ENCODE measurements at places on chromosomes 12 and 14.

GRCh38 chr14:75995372-75996041 is 9.9 kb downstream of the IFT43 start:
- DNase-seq: no peak

GRCh38 chr12:20931894-20932293 is 121.4 kb downstream of the SLCO1B3 start:
- DNase-seq: no peak

DNA sequence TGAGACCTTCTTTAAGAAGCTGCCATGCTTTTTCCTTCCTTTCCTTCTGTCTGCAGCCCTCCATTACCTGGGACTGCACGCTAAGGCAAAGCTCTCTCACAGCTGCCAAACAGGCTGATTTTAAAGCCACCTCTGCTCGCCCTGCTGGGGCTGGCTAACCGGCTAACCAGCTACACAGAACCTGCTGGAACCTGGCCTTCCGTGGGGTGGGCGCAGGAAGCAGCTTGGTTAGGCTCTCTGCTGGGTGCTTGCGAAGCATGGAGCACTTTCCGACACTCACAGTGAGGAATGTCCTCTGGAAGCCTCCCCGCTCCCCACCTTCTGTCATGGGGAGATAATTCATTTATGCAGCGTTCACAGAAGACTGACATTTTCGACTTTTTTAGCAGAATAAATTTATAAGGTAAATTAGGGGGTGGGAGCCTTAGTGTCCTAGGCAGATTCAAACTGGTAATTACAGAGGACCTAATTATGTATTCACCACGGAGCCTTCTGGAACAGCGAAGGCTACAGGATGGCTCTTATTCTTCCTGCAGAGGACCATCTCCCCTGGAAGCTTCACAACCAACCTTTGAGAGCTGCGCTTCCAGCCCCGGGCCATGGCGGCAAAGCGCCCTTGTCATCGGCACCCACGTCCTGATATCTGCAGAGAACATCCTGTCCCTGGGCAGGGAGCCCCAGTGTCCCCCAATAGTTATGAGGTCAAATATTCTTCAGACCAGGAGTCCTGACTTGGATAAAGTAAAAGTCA is 12.4 kb upstream of the BCL11B start:
- no peak for DNase-seq

GRCh38 chr12:75890141-75890540 is 141.4 kb downstream of the PHLDA1 start:
- DNase-seq: no peak

DNA sequence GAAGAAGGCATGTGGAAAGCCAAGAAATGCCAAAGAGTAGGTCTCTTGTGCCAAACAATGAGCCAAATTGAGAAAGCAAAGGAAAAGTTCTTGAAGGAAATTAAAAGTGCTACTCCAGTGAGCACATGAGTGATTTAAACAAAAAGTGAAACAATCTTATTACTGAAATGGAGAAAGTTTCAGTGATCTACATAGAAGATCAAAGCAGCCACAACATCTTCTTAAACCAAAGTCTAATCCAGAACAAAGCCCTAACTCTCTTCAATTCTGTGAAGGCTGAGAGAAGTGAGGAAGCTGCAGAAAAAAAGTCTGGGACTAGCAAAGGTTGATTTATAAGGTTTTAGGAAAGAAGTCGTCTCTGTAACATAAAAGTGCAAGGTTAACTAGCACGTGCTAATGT is 259.6 kb downstream of the FLRT2 start:
- DNase-seq: no peak
